Activated T-cell treated with anti-CD3 and anti-CD28 coated beads, Interleukin-2, amount 50 U/mL, for 4 hours (primary cell): ENCODE measurements at places on chromosomes 5 and 9. TPM values are rescaled to one million over a fixed set of nuclear protein-coding genes. Genes with fewer than 3 reads are reported as not detected.

DNA sequence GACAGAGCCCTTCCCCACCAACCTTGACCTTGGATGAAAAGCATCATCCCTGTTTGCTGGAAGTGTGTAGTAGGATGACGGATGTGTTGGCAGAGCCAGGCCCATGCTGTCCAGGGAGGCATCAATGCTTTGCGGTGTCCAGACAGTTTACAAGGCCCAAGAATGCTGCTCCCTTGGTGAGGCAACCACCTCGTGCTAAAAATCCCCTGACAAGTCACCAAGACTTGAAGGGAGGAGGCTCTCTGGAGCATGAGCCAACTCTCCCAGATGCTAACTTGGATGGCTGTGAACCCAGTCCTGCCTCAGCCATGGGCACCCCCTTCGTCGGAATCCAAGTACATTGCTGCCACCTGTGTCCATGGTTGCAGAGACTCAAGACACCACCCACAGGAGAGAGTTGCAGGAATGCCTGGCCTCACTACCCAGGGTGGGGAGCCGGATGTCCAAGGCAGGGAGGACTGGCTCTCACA, 9.5 kb upstream of the NKD2 start:
- no peak for DNase-seq

DNA sequence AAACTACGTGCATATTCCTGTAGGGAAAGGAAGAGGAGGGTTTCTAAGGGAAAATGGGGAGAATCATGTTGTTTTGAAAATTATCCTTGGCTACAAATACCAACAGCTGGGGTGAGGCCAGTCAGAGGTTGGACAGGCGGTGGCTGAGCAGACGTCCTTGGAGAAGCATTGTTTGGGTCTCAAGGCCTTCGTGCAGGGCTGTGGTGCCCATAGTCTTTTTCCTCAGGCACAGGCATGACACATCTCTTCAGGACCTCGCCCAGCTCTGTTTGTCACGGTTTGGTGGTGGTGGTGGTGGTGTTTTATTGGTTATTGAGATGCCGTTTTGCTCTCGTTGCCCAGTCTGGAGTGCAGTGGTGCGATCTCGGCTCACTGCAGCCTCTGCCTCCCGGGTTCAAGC, 27.8 kb upstream of the EGFL7 start:
- no peak for DNase-seq

DNA sequence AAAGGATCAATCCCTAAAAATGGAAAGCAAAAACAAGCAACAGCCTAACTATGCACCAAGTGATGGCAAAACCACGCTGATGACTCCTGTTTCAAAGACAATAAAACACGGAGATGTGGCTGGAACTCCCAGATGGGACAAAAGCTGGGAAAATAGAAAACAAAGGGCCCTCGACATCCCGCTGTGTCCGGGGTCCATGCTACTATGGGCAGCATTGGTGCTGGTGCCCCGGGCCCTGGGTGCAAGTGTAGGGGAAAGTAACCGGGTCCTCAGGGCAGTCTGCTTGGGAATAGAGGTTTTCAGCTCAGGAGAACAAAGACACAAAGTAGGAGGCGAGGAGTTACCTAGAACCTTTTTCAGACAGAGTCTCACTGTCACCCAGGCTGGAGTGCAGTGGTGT, 46.1 kb downstream of the MRPL36 start:
- no peak for DNase-seq

DNA sequence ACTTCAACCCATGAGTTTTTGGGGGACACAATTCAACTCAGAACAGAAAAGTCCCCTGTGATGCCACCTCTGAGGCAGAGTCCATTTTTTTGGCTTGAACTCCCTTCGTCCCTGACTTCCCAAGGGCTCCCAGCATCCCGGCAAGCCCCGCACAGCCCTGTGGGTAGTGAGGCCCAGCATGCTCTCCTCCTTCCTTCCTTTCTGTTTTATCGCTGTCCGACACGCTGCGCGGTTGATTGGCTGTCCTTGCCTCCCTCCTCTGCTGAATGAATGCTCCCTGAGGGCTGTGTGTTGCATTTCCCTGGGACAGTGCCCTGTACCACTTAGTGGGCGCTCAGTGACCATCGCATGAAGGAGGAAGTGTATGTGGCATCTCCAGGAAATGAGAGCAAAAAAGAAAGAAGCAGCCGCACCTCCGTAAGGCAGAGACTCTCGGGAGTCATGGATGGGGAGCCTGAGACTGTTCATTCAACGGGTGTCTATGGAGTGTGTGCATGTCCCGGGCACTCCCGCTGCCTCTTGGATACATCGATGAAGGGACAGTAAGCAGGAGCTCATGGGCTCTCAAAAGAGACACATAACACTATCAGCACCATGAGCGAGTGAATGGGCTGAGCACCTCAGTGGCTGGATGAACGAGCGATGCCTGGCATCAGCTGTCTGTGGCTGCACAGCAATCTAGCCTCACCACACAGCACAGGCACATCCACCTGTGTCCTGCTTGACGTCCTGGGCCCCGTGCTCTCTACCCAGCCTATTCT, 10.1 kb upstream of the IRX4 start:
- DNase-seq: no peak

GRCh38 chr9:3931996-3932906, 367.6 kb downstream of the GLIS3 start:
- DNase-seq: no peak

Gene PCDHAC2
- total RNA-seq: not detected

DNA sequence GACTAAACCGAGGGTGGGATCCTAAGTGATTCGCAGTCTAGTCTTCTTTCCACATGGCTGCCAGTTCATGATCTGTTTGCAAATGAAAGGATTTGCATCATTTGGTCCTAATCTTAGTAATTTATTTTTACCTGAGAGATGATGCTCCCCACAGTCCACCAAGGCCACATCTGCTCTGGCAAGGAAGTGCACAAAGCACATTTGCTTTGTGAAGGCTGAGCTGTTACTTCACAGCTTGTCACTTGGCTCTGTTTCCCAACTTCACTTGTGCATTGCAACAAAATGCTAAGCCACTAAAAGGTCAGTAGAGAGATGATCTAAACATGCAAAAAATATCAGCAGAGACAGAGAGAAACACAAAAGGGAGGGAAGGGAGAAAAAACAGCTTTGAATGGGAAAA, 128.5 kb upstream of the VLDLR start:
- DNase-seq: no peak

GRCh38 chr5:82374637-82375036, 96.5 kb upstream of the RPS23 start:
- DNase-seq: no peak

Gene TAF11L2
- not detected for total RNA-seq
